Stimulated activated CD4-positive, alpha-beta T cell treated with anti-CD3 and anti-CD28 coated beads, Interleukin-2, amount 100 ng/mL, for 48 hours (primary cell): ENCODE measurements at places on chromosomes 4 and X.
A peak's percentile ranks its signal among the peaks of the same experiment; 100 is the strongest.

GRCh38 chrX:136209016-136209738 is 42.0 kb downstream of the MAP7D3 start:
- peak; percentile 8 for DNase-seq

GRCh38 chrX:105226499-105226898 is 6.0 kb upstream of the TEX13A start:
- no peak for DNase-seq

DNA sequence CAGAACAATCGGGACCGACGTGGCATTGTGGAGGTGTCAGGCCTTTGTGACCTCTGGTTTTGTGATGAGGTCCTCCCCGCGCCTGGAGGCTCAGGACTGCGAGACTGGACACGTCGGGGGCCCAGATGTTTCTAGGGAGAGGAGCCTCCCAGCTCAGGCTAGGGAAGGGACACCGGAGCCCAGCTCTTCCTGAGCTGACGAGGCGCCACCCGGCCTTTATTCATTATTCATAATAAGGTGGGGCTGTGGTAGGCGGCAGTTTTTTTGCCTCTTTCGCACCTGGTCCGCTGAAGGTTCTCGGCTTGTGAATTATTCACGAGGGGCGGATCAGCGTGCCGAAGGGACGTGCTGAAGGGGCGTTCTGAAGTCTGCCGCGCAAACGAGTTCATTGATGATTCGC is 2.3 kb upstream of the UBA1 start:
- peak; percentile 23 for DNase-seq

DNA sequence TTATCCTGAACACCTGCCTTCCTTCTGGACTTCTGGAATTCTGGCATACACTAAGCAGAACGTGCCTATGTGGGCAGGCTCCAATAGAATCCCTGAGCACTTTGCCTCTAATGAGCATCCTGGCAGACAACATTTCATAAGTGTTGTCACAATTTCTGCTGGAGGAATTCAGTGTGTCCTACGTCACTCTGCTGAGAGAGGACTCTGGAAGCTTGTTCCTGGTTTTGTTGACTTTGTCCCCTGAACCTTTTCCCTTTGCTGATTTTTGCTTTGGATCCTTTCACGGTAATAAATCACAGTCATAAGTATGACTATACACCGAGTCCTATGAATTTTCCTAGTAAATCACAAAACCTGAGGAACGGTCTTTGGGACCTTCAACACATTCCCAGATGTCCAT is 43.2 kb downstream of the MTMR8 start:
- DNase-seq, result no peak

- no peak for DNase-seq
These were observed 209.2 kb downstream of the LHFPL1 start for GRCh38 chrX:112470551-112470950.

DNA sequence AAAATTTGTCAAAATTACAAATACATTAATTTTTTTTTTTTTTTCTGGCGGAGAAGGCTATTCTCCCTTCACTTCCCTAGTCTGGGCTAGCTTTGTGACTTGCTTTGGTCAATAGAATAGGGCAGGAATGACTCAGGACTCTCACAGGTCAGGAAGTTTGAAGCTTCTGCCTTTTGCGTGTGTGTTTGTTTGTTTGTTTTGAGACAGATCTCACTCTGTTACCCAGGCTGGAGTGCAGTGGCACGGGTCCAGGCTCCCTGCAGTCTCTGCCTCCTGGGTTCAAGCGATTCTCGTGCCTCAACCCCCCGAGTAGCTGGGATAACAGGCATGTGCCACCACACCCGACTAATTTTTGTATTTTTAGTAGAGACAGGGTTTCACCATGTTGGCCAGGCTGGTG is 55.9 kb upstream of the USP9X start:
- no peak for DNase-seq

DNA sequence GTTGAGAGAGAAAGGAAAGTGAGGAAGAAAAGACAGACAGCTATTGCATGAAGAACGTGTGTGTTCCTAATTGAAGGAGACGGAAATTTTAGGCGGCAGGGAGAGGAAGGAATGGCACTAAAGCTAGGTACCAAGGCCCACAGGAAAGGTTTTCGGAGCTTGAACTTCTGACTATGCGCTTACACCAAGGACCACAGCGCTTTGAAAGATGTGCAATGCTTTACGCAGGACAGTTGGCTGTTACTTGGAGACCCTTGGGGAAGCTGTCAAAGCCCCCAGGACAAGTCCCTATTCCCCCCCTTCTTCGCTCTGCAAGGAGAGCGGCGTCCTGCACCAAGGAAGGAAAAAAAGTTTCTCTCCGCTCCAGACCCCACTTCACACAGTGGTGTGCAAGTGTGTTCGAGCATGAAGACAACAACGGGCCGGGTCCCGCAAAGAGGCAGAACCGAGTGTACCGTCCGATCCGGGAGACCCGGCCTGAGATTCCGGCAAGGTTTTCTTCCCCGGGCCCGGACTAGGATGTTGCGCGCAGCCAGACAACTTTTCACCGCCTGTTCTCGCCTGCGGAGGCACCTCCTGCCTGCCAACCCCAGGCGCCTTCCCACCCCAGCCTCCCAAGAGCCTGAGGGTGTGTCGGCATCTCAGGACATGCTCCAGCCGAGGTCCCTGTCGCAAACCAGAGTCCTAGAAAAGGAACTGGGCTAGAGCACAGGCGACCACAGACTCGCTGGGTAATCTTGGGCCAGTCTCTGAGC is 896 bp downstream of the KDR start:
- no peak for DNase-seq

DNA sequence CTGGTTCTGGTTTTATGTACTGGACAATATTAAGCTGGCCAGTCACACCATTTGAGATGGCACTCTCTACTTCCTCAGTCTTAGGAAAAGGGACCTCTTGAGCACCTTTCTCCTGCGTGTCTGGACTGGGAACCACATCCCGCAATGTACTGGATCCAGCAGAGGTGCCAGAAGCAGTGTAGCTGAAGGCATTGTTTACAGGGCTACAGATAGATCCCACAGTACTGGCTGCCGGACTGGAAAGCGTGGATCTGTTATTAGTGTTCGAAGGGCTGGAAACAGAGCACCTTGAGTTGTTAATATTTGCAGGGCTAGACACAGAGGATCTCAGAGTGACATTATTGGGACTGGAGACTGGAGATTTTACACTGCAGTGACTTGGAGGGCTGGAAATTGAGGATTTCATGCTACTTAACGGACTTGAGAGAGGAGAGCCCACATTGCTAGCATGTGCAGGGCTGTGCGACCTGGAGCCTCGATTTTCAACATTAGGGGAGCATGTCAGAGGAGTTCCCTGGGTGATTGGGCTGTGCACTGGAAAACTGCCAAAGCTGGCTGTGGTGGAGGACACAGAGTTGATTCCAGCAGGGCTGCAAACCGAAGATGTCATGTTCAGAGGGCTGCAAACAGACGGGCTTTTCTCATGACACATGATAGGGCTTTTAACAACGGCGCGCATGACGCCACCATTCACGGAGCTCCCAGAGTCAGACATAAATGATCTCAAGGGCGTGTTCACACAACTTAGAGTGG is 6.4 kb downstream of the NR3C2 start:
- no peak for DNase-seq
